ENCODE measurements at places on chromosomes 3 and 15.

DNA sequence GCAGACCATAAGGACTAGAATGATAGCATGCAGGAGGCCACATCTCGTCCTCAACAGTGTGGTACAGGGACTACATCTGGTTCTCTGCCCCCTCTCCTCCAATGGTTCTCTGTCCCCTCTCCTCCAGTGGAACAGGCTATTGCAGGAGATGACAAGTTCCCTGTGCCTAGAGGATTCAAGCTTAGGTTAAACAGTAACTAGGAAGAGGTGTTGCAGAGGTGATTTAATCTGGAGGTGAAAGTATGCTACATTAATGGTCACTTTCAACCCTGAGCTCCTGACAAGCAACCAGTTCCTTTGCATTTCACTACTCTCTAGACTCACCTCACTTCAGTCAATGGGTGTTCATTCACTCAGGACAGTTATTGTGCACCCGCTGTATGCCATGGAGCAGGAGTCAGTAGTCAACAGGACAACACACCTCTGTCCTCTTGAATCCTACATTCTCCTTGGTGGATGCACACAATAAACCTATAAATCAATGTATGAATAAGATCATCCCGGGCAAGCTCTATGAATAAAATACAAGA lies 16.0 kb downstream of the SPATA12 start:
- DNase-seq = no peak

- no peak for DNase-seq
Measured at GRCh38 chr3:117695871-117696645, 986.5 kb downstream of the TUSC7 start.

GRCh38 chr3:65178703-65179102 lies 490.9 kb upstream of the ADAMTS9 start:
- no peak for DNase-seq

DNA sequence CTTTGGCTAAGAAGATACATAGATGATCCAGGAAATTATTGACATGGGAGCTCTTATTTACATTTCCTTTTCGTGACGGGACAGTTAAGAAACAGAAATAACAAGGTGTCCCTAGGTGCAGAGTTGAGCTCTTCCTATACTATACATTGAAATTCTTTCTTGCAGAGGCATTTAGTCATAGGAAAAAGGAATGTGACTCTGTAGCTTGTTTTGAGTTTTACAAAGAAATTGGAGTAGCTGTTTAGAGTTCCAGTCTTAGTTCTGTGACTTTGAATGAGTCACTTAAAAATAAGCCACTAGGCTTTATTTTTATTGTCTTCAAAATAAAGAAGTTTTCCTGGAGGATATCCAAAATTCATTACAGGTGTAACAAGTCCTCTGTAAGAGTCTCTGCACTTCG lies 723.5 kb upstream of the SGO1 start:
- no peak for DNase-seq
